Head of caudate nucleus (tissue), 42 donors: ENCODE measurements at places on chromosomes 12 and 14.

DNA sequence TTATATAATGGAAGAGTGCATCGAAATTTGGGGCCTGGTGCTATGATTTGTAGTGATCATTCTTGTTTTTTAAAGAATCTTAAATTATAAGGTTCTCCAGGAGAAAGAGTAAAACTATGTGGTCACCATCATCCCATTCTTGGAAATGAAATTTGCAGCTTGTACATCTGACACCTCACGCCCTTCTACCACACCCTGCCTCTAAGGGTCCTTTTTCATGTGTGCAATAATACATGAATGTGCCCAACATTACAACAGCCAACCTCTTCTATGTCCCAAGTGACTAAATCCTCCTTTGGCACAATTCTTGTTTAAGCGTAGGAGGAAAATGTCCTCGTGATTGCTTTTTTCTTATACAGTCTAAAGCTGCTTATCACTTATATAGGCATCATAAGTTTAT lies 636.5 kb upstream of the NOVA1 start:
- DNase-seq, result no peak

GRCh38 chr14:105117257-105117646 lies 51.3 kb downstream of the JAG2 start:
- no peak for DNase-seq

DNA sequence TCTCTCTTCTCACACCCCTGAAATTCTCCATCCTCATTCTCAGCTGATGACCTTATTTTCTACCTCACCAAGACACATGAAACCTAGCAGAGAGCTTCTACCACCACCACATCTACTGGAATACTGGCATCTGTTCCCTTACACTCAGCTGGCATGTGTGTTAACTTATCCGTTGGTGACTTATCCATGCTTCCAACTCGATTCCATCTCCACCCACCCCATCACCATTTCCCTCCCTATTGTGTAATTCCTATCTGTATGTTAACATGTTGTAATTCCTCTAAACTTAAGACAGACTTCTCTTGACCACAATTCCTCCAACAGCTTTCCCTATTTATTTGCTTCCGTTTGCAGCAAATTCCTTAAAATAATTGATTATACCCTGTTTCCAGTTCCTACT lies 15.4 kb downstream of the C1S start:
- DNase-seq, result no peak

GRCh38 chr12:88546853-88547252 lies 33.4 kb downstream of the KITLG start:
- no peak for DNase-seq

DNA sequence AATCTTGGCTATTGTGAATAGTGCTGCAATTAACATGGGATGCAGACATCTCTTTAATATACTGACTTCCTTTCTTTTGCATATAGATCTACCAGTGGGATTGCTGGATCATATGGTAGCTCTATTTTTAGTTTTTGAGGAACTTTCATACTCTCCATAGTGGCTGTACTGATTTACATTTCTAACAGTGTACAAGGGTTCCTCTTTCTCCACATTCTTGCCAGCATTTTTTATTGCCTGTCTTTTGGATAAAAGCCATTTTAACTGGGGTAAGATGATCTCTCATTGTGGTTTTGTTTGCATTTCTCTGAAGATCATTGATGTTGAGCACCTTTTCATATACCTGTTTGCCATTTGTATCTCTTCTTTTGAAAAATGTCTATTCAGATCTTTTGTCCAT lies 8.4 kb downstream of the AMDHD1 start:
- DNase-seq, result no peak

DNA sequence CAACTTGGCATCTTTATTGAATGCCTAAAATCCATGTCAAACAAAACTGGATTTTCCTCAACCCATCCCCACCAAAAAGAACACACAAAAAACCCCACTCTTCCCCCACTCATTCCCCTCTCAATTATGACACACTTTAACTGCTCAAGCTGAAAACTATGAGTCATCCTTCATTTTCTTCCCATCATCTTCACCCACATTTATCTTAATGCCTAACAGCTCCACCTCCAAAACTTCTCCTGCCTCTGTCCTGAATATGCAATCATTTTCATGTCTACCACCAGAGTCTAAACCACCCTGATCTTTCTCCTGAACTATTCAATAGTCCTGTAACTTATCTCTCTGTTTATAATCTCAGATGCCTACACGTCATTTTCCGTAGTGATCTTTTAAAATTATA lies 239.7 kb downstream of the BCAT1 start:
- DNase-seq, result no peak

- DNase-seq, result no peak
These were observed 14.0 kb downstream of the CCER1 start for GRCh38 chr12:90940872-90941499.

DNA sequence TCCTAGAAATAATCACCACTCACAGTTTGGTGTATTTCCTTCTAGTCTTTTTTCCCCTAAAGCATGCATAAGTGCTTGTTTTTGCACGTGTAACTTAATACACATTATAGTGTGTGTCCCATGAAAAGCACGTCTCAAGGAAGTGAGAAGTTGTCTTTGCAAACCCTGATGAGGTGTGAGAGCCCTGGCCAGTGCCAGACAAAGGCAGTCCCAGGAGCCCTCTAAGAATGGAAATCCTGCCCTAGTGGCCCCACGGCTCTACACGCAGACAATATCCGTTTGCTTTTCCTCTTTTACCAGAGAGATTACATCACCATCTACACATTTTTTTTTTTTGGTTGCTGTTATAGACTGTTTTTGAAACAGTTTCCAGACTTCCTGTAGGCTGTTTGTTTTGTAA lies 85.5 kb upstream of the FZD10 start:
- no peak for DNase-seq

DNA sequence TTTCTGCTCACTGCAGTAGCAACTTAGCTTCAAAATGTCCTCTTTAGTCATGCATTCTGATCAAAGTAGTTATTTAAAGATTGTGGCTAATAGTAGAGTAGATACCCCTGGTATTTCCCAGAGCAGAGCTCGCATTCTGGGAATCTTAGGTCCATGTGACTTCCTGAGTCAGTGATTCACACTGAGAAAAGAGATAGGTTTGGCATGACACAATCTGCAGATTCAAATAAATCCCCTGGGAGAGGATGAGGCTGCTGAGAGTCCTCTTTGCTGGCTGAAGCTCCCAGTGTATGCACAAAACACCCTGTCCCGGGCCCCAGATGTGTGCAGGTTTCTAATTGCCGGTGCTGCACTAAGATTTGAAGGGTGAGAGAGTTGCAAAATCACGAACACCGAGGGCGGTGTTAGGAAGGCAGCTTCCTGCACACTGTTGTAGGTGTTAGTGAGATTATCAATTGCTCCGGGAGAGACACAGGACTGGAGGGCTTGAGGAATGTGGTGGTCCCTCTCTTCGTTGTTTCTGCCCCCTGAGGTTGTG lies 233.2 kb downstream of the NRXN3 start:
- peak; percentile 27 for DNase-seq

- DNase-seq, result no peak
These were observed 10.1 kb downstream of the FOXG1 start for GRCh38 chr14:28776482-28777266.

GRCh38 chr12:119573086-119573485 lies 20.5 kb upstream of the TMEM233 start:
- DNase-seq, result no peak

DNA sequence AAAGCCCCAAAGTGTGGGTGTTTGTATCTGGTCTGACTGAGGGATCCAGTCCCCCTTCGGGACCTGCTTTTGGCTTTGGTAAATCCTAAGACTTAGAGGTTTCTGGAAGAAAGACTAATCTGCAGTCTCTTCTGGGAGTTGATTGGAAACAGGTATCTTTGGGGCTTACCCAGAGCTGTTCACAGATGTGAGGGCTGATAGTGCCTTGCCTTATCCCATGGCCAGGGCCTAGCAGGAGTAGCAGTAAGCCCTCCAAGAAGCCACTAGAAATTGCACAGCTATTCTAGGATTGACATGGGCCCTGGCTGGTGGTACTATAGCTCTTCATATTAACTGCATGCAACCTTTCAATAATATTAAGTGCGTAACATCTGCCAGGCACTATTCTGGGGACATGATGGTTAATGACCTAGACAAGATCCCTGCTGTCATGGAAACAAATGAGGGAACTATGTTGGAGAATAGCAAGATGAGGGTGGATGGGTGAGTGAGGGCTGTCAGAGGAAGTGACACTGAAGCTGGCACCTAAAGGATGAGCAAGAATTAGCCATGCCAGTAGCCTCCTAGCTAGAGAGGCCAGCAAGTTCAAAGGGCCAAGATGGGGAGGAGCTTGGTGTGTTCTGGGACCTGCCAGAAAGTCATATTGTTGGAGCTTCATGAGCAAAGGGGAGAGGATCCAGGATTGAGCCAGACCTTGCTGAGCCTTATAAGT lies 71.7 kb downstream of the CRADD start:
- DNase-seq, result no peak

GRCh38 chr12:39287409-39287808 lies 155.5 kb downstream of the KIF21A start:
- no peak for DNase-seq

DNA sequence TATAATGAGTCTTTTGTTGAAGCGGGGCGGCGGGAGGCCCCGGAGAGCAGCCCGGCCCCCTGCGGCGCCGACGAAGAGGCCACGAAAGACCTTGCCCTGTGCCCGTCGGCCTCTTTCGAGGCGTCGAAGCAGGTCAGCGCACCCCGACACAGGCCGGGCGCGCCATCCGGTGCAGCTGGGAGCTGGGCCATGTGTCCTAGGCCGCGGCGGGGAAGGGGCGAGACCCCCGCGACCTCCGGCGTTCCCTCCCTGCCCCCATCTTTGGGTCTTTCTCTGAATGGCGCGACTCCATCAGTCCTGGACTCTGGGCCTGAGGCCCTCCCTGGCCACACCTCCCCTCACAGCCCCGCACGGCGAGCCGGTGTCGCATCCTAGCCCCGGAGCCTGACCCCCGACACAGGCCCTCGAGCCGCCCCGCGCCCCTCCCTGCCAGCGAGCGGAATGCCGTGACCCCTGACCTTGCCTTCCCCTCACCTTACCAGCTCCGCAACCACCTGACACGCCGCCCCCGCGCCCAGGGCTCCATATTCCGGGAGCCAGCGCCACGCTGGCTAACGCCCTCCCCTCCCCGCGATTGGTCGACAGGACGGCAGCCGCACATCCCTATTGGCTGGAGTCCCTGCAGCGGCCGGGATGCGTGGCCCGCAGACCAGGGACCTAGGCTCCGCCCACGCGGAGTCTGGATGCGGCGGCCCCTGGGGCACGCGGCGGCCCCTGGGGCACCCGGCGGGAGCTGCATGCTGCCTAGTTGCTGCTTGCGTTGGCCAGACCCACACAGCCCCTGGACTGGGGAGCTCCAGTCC lies at the start of gene SLC11A2:
Gene SLC11A2 (minus strand): TSS at position 549 of the 803 bp plus-strand sequence. CDS start 15,656 bp downstream, outside the sequence.
- peak; percentile 99 for DNase-seq

- peak; percentile 37 for DNase-seq
These were observed 4.6 kb downstream of the ZNF384 start for GRCh38 chr12:6684609-6685008.

DNA sequence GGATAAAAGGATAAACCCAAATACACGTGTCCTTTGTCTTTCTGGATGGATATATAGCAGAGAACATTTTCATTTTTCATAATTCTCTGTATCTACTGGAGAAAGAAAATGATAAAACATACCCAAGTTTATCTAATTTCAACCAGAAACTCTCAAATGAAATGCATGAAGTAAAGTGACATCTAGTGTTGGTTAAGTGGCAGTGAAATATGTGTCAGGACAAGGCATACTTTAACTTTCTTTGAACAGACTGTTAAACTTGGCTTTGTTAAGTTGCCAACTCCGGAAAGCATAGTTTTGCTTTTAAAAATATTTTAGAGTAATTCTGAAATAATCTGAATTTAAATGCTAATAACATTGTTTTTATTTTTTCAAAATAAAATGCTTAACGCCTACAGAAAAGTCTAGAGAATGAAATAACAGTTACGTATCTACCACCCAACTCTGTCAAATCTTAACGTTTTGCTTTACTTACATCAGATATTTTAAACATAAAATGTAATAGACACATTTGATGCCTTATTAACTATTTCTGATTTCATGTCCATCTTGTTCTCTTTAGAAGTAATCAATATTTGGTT lies 25.2 kb upstream of the NTN4 start:
- no peak for DNase-seq

- DNase-seq, result no peak
These were observed 565.8 kb upstream of the ATP2B1 start for GRCh38 chr12:90274407-90274806.

DNA sequence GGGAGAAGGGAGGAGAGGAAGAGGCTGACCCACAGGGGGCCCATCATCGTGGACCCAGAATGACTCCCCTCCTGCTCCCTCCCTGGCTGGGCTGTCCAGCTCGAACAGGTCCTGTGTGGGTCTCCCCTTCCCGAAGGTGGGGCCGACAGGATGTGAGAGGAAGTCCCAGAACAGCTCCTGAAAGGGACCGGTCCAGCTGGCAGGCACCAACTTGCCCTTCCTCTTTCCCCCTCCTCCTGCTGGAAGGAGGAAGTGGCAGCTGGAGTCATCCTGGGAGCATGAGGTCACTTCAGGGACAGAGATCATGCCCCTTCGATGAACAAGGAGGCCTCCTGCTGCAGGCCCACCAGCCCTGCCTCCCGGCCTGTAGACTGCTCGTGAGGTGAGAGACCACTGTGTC lies 35.0 kb upstream of the BEGAIN start:
- no peak for DNase-seq

DNA sequence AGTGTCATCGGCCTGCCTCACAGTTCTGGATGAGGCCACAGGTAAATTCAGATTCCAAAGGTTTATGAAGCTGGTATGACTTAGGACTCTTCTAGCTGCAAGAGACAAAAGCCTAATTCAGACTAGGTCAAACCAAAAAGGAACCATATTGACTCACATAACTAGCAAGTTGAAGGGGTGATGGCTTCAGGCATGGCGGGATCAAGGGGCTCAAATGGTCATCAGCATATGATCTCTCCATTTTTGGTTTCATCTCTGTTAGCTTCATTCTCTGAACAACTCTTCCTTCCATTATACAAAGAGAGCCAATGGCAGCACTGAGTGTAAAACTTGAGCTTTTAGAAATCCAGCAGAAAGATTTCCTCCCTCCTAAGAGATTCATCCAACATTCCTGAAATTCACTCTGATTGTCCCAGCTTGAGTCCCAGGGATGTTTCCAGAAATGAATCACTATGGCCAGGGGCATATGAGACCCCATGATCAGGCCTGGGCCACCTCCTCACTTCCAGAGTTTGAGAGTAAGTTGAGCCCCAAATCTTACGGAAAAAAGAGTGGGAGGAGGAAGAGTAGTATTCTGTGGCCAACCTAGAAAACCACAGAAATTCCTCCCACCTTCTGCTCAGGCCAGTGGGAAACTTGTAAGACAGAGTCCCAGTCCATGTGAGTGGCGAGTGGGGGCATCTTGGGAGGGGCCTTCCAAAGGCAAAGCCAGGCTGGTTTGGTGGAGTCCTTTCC lies 2.0 kb upstream of the MAP1LC3B2 start:
- DNase-seq, result no peak

GRCh38 chr14:48350971-48351370 lies 675.6 kb upstream of the MDGA2 start:
- DNase-seq, result peak; percentile 3

- no peak for DNase-seq
These were observed 162.2 kb downstream of the DIO2 start for GRCh38 chr14:80049055-80049454.

GRCh38 chr12:108055141-108055540 lies 73.9 kb upstream of the WSCD2 start:
- DNase-seq, result no peak
